ENCODE measurements at places on chromosomes 11 and 22.

- no peak for DNase-seq
Measured at GRCh38 chr11:82980292-82980691, 78.8 kb downstream of the DDIAS start.

GRCh38 chr11:128251140-128251539 lies 336.2 kb downstream of the ETS1 start:
- DNase-seq, result no peak

- no peak for DNase-seq
Measured at GRCh38 chr11:38680746-38681145, 2082.7 kb upstream of the RAG2 start.

DNA sequence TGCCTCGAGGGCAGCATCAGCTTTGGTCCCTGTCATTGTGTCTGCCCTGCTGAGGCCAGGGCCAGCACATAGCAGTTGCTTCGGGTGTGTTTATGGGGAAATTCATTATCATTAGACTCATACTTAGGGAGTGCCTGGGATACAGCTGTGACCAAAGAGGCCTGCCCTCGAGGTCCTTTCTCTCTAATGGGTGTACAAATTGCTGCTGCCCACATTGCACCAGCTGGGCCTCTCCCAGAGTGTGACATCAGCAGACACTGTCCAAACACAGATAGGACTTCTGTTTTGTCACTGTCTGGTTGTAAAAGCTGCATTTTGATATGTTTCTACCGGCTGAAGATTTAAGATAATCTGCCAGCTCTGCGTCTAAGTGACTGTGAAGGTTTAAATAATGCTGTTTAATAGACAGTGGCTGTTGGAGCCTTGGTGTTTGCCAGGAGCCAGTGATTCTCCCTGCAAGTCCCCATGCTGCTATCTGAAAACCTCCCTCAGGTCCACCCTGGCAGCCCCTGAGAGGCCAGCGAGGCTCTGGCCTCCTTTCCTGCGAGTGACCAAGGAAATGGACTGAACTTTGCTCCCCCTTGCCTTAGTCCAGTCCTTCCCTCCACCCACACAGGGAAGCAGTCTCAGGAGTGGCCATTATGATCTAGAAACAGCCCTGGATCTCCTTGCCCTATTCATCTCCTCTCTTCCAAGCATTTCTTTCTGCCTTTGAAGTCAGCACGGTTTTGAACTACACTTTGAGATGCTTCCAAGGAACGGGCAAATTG lies 505.2 kb downstream of the TBC1D22A start:
- no peak for DNase-seq

GRCh38 chr22:44441401-44442185 lies 56.4 kb downstream of the RTL6 start:
- peak; percentile 44 for DNase-seq

DNA sequence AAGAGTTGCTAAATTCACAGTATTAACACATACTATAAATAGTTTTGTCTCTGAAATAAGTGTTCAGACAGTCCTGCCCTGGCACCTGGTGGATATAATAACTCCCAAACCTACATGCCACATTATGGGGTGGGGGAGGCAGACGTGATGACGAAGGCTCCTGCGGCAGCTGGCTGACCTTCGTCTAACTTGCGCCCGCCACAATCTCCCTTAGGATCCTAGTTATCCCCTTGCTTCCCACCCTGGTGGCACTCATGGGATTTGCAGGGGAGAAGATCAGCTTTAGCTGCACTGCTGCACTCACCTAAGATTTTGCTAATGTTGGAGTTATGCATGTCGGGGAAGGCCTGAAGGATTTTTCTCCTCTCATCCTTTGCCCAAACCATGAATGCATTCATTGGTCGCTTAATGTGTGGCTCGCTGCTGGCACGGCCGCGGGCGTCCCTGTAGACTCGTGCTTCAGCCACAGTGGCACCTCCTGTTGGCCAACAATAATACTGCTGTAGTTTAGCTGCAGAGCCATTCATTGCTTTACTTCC lies 367.6 kb downstream of the SOX6 start:
- DNase-seq, result no peak

GRCh38 chr11:12818333-12819015 lies 144.3 kb downstream of the TEAD1 start:
- no peak for DNase-seq

All from cardiac septum (tissue), 1 donor.